Smooth muscle cell of the umbilical artery (primary cell): ENCODE measurements at places on chromosomes 3 and 15. TPM values are rescaled to one million over a fixed set of nuclear protein-coding genes. Genes with fewer than 3 reads are reported as not detected.

TP63 gene
- not detected in 2 replicates for total RNA-seq

P2RY13 gene
- not detected in 2 replicates for total RNA-seq

NOX5 gene
- 0.30 and 0.65 TPM in 2 replicates for total RNA-seq

MOBP gene
- not detected in 2 replicates for total RNA-seq

LDHAL6B gene
- total RNA-seq: not detected in 2 replicates

LINGO1 gene
- total RNA-seq: not detected in 2 replicates

MYH15 gene
- total RNA-seq: 1.2 and 8.1 TPM in 2 replicates

CLPX gene
- 39.2 and 69.0 TPM in 2 replicates for total RNA-seq

MORC1 gene
- total RNA-seq: not detected in 2 replicates

CD276 gene
- total RNA-seq: 175 and 256 TPM in 2 replicates

GATA2 gene
- total RNA-seq: 1.5 and 2.1 TPM in 2 replicates

MTMR10 gene
- 21.7 and 24.0 TPM in 2 replicates for total RNA-seq

GPR15 gene
- total RNA-seq: not detected in 2 replicates

CHST13 gene
- total RNA-seq: not detected in 2 replicates

ICE2 gene
- 29.4 and 33.5 TPM in 2 replicates for total RNA-seq

CCNL1 gene
- 107 and 116 TPM in 2 replicates for total RNA-seq

DLL4 gene
- total RNA-seq: 0.14 and 0.30 TPM in 2 replicates

NR1I2 gene
- 0.14 TPM in 1 of 2 replicates, not detected in the other for total RNA-seq

KIF7 gene
- total RNA-seq: 10.4 and 18.7 TPM in 2 replicates

GREM1 gene
- 41.6 and 185 TPM in 2 replicates for total RNA-seq

C3orf85 gene
- not detected in 2 replicates for total RNA-seq

APOD gene
- not detected in 2 replicates for total RNA-seq

UBA7 gene
- 52.3 and 53.4 TPM in 2 replicates for total RNA-seq

SLCO2A1 gene
- not detected in 2 replicates for total RNA-seq
